Forelimb muscle (tissue), 1 donor: ENCODE measurements at places on chromosomes 16 and 17. TPM values are rescaled to one million over a fixed set of nuclear protein-coding genes. Genes with fewer than 3 reads are reported as not detected.
A peak's percentile ranks its signal among the peaks of the same experiment; 100 is the strongest.

The TSPOAP1 gene
- polyA plus RNA-seq, result 5.8 TPM

The HIGD1B gene
- polyA plus RNA-seq, result 4.2 TPM

The SLC2A4 gene
- 39.2 TPM for polyA plus RNA-seq

The TEX14 gene
- polyA plus RNA-seq, result 2.1 TPM

The CA5A gene
- 0.11 TPM for polyA plus RNA-seq

- no peak for DNase-seq
Observed at GRCh38 chr17:8871081-8871581, 3.7 kb upstream of the PIK3R6 start.

DNA sequence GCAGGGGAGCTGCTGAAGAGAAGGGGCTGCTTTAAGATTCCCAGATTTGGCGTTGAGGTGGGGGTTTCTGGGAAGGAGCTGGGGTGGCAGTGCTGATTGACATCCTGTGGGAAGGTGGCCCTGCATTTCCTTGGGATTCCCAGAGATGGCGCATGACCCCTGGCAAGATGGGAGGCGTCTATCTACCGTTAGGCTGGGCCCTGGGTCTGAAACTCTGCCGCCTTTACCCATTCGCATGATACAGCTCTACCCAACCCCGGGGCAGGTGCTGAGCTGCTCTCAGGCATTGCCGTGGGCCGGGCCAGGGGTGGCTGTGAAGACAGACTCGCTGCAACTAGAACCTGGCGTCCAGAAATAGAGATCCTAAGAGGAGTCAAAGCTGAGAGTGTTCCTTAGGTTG lies 9.9 kb upstream of the MVD start:
- DNase-seq, result no peak

GRCh38 chr17:1087381-1088241 lies 90.7 kb downstream of the TIMM22 start:
- no peak for DNase-seq

DNA sequence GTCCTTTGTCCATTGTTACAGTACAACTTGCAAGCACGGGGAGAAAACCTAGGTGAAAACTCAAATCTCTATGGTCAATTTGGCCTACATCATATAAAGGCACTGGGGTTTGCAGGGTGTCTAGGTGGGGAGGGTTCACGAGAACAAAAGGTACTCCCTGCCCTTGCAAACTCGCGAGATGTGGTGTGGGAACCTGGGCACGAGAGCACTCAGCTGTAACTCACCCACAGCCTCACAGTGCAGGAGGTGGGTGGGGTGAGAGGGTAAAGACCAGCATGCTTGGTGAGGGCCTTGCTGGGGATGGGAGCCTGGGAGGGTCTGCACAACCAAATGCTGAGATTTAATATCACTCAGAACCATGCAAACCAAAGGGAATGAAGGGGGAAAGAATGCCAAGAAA lies 18.4 kb upstream of the ZNF594 start:
- DNase-seq, result no peak

GRCh38 chr17:27945333-27945616 lies 52.1 kb upstream of the LYRM9 start:
- DNase-seq, result no peak

DNA sequence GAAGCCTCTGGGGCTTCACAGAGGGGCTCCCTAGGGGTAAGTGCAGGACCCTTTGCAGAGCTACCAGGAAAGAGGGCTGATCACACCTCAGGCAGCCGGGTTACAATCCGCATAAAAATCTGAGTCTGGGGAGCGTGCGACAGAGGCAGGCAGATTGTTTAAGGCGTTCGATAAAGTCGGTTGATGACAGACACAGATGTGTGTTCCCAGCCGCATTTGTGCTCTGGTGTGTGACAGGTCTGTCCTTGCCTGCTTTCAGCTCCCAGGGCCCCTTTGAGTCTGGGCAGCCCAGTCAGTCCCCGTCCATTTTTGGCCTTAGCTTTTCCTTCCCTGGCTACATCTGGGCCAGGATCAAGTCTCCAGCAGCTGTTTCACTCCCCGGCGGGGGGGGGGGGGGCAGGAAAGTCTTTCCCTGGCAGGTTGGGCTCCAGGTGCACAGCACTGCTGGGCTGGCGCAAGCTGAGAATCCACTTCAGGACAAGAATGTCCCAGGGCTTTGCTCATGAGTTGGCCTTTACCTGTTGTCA lies 1.3 kb upstream of the ZACN start:
- DNase-seq, result no peak

GRCh38 chr16:72924927-72925630 lies 122.8 kb downstream of the ZFHX3 start:
- DNase-seq, result no peak

DNA sequence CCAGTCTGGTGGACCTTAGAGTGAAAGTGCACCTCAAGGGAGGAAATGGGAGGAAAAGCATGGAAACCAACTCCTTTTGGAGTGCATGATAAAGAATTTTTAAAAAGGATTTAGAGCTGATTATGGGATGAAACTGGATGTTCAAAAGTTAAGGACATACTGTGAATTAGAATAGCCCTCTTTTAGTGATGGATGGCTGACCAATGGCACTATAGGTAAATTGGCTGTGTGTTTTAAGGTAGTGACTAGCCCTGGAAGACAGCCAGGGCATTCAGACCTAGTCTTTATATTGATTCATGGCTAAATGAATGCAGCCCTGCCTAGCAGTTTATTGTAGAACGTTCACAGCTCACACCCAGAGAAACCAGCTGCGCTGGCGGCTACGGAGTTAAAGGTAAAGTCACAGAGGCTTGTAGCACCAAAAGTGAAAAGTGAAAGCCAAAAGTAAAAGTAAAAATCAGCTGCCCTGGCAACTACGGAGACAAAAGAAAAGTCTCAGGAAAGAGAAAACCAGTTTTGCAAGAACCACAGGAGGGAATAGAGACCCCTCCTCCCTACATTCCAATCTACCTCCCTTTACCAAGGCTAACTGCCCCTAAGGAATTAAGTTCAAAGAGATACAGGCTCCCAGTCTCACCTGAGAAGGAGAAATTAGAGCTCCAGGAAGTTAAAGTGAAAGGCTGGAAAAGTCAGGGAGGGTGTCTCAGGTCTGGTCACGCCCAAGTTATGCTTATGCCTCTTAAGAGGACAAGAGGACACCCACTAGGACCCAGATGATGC lies 21.8 kb downstream of the ACSM1 start:
- no peak for DNase-seq

- peak; percentile 57 for DNase-seq
Observed at GRCh38 chr17:4019275-4019674, 55.0 kb upstream of the ATP2A3 start.

GRCh38 chr16:56609463-56609921 lies 1.1 kb downstream of the MT2A start:
- DNase-seq, result peak; percentile 70

DNA sequence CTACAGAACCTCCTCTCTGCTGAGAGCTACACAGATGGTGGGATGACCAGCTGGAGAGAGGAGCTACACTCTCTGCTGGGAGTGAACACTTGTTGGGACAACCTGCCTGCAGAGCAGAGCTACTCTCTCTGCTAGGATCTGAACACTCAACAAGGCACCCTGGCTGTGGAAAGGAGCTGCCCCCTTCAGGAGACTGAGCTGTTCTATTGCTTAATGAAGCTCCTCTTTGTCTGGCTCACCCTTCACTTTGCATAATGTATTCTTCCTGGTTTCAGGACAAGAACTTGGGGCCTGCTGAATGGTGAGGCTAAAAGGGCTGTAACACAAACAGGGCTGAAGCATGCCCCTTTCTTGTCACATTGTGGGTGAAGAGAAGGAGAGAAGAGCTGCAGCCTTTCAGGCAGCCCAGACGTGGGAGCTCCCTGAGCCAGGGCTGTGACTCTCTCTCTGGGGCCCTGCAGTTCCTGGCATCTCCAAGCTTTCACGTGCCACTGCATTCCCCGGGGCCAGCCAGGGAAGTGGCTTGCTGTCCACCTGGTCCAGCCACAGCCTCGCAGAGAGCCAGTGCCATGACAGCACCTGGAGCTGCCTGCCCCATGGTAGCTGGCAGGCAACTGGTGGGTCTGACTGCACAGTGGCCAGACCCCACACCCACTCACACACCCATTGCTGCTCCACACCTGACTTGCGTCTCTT lies 272.8 kb upstream of the KCNJ16 start:
- DNase-seq, result no peak

DNA sequence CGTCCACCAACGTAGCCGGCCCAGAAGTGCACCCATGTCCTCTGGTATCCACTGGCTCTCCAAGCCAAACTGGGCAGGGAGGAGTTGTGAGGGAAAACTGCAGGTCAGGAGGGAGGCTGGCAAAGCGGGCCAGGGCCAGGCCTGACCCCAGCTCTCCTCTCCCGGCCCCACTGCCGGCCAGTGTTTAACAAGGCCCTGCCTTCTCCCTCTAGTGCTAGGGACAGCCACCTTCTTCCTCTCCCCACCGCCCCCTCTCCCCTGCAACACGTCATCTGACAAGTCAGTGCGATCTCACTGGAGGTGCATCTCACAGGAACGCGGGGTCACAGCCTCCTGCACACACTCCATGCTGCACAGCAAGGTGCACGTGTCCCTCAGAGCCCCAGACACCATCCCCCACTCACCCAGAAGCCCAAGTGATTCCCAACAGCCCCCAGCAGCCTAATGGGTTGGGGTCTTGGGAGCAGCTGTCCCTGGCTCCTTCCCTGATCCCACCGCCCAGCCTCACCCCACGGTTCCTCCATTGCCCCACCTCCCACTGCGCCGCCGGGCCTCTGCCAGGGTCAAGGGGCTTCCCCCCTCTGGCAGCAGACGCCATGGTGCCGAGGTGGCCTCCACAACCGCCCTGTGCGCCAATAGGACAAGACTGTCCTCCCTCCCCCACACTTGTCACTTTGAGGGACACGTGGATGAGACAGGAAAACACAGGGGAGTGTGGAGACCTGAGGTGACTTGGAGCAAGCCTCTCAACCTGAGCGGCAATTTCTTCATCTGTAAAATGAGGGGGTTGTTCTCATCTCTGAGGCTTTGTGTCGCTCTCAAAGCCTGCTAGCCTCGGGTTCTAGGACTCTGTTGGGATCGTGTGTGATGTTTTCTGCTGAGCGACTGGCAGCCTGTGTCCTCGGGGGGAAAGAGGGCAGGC lies 1.1 kb upstream of the ACE start:
- DNase-seq, result no peak

- DNase-seq, result no peak
Observed at GRCh38 chr16:51134876-51135275, 16.2 kb downstream of the SALL1 start.

DNA sequence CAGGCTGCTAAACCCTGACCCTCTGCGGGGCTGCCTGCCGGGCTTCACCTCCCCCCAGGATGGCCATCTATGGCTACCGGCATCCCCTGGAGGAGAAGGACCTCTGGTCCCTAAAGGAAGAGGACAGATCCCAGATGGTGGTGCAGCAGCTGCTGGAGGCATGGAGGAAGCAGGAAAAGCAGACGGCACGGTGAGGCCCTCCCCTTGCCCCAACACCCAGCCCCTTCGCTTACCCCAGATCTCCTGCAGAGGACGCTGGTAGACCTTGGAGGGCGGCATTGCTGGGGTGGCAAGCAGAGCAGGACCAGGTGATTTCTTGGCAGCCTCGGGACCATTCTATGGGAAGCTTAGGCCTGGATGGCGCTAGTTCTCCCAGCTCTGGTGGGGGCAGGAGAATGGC lies 24.5 kb downstream of the ABCC3 start:
- DNase-seq, result no peak

GRCh38 chr16:11345040-11345862 lies at the start of gene RMI2:
RMI2 (plus strand) TSS chr16:11345459; CDS start chr16:11345472, 13 bp downstream.
- peak; percentile 86 for DNase-seq

DNA sequence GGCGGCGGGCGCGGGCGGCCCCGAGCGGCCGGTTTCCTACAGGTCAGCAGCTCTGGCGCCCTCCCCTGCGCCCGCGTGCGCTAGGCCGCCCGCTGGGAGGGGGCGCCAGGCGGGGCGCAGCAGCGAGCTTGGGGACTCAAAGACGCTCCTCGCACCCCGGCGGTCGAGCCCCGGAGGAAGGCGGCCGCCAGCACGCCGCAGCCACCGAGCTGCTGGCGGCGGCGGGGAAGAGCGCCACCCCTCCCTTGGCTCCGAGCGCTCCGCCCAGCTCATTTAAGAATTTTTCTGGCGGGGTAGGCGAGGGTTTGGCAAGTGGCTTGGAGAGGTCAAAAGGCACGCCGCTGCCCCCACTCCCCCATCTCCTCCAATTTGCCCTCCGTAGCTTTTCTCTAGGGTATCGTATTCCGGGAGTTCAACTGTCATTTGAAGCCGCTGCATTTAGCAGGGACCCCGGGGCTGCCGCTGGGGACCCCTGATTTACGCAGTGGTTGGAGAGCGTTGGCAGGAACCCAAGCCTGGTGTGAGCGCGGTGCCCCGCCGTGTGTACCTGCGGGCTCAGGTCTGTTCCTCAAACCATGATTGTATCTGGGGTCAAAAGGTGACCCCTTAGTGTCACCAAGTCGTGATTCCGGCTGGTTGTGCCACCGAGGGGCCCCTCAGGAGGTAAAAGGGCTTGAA lies 59.5 kb upstream of the GSE1 start:
- no peak for DNase-seq

- DNase-seq, result no peak
Observed at GRCh38 chr16:27381236-27381635, 20.7 kb upstream of the IL21R start.

- no peak for DNase-seq
Observed at GRCh38 chr17:49741692-49742076, 22.2 kb downstream of the FAM117A start.

DNA sequence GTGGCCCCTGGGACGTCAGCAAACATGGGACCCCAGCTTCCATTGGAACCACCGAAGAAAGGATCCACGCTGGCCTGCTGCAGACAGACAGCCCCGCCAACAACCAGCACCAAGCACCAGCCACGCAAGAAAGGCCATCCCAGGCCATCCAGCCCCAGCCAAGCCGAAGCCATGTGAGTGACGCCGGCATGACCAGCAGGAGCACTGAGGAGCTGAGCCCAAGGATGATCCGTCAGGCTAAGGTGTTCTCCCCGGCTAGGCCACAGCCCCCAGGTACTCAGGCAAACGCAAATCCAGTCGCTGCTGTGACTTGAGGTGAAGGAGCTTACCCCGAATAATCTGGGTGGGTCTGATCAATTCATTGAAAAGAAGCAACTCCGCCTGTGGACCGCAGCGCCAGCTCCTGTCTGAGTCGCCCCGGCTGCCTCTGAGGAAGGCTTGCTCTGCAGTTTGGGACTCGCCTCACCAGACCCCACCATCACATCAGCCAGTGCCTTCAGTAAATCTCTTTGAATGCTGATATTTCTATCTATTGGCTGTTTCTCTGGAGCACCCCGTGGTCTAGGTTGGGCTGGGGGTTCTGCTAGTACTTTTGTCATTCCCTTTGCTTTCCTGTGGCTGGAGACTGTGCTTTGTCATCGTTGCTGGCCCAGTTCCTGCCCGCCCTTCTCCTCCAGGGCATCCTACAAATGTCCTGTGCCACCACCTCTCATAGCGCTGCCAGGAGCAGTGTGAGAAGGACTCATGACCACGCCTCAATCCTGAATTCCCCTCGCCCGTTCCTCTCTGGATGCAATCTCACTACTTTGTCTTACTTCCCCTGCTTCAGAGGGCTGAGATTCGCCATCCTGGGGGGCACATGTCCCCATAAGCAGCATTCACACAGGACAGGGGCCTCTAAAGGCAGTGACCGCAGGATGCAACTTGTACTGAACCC lies 8.1 kb upstream of the CBX2 start:
- DNase-seq, result no peak

- no peak for DNase-seq
Observed at GRCh38 chr16:29845656-29846055, 17.4 kb downstream of the CDIPT start.
